ENCODE measurements at places on chromosomes 16 and 17.

DNA sequence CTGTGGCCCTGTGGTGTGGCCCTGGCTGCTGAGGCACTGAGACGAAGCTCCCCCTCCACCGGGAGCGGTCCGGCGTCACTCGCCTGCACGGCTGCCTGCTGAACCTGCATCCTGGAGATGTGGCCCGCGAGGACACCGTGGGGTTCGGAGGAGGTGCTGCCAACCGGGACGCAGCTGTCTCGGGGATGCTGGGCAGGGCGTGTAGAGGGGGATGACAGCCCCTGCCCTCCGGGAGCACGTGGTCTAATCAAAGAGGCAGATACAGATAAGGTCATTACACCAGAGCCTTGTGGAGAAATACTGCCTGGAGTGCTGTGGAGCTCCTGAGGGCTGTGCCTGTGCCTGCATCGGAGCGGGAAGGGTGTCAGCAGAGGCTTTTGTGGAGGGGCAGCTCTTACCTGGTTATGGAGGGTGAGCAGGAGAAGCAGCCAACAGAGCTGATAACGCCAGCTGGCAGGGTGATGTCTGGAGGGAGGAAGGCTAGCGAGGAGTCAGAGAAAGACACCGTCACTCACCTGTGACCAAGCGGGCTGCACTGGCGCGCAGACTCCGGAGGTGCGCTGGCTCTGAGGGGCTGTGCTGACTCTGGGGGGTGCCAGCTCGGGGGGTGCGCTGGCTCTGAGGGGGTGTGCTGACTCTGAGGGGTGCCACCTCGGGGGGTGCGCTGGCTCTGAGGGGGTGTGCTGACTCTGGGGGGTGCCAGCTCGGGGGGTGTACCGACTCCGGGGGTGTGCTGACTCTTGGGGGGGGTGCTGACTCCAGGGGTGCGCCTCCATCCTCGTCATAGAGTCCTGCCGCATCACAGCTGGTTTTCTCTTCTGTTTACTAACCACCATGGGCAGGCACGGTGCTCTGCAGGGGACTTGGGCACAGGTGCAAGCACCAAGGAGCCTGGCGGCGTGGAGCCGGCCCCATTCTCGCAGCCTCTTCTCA lies 104.7 kb upstream of the CHMP6 start:
- no peak for DNase-seq

- DNase-seq: no peak
These were observed 448.4 kb upstream of the CDH11 start for GRCh38 chr16:65570261-65570660.

DNA sequence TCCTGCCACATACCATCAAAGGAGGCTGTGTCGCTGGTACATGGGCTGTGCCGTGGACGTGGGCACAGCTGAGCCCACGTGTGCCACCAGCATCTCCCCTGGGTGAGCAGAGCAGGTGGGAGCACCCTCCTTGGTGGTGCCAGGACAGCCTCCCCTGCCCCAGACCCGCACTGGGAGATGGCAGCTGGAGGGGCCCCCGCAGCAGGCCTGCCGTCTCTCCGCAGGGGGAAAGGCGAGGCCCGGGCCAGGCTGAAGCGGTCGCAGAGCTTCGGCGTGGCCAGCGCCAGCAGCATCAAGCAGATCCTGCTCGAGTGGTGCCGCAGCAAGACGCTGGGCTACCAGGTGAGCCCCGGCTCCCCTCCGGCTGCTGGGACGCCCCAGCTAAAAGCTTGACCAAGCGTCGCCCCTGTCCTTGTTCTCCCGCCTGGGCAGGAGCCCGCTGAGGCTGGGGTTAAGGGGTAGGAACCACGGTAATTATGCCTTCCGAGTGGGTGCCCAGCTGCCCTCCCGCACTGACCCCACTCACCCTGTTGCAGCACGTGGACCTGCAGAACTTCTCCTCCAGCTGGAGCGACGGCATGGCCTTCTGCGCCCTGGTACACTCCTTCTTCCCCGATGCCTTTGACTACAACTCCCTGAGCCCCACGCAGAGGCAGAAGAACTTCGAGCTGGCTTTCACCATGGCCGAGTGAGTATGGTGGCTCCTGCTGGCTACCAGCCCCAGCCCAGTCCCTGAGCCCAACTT lies 12.5 kb downstream of the SMTNL2 start:
- DNase-seq: no peak

DNA sequence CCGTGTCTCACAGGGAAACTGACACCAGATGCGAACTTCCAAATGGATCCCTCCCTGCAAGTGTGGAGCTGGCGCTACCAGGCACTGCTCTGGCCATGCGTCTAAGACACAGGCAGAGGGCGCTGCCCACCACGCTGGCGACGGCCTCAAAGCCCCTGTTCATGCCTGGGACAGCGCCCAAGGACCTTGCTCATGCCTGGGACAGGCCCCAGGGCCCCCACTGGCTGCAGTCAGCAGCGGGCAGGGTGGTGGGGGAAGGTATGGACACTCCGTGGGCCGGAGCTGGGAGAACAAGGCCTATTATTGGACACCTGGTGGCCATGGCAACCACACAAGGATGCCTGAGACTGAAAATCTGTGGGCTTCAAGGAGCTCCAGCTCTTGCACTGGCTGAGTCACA lies 8.8 kb downstream of the ZG16B start:
- DNase-seq: peak; percentile 87
